ENCODE measurements at places on chromosomes 5 and 9. TPM values are rescaled to one million over a fixed set of nuclear protein-coding genes. Genes with fewer than 3 reads are reported as not detected.

Gene FSD1L
- total RNA-seq = 6.0 TPM

Gene ZNF366
- 0.07 TPM for total RNA-seq

Gene SLC34A3
- not detected for total RNA-seq

Gene TMEM171
- 1.3 TPM for total RNA-seq

Gene ITGA1
- total RNA-seq = 157 TPM

Gene ADRA1B
- total RNA-seq = 0.26 TPM

Gene TPPP
- total RNA-seq = 0.43 TPM

Gene TAF7
- 56.6 TPM for total RNA-seq

Gene LCN9
- total RNA-seq = not detected

Gene CNTNAP3B
- 13.3 TPM for total RNA-seq

Gene MOCS2
- 21.3 TPM for total RNA-seq

Gene ST8SIA4
- 0.30 TPM for total RNA-seq

Gene RXRA
- total RNA-seq = 27.6 TPM

Gene KLHL3
- total RNA-seq = 3.6 TPM

Gene CSF1R
- 0.69 TPM for total RNA-seq

Gene CAMSAP1
- total RNA-seq = 18.8 TPM

Gene PCDHB14
- total RNA-seq = 2.1 TPM

Gene OBP2B
- total RNA-seq = not detected

Gene ZNF462
- 18.2 TPM for total RNA-seq

Gene PCDHGB3
- 8.1 TPM for total RNA-seq

Gene LHFPL2
- total RNA-seq = 83.6 TPM

Gene SLC6A3
- not detected for total RNA-seq

Gene RPS14
- total RNA-seq = 1,032 TPM

Gene NSG2
- not detected for total RNA-seq

Gene CDKN2B-AS1
- 1.3 TPM for total RNA-seq

Gene BTNL8
- total RNA-seq = not detected
